ENCODE measurements at places on chromosomes 5 and 9.
A peak's percentile ranks its signal among the peaks of the same experiment; 100 is the strongest.

DNA sequence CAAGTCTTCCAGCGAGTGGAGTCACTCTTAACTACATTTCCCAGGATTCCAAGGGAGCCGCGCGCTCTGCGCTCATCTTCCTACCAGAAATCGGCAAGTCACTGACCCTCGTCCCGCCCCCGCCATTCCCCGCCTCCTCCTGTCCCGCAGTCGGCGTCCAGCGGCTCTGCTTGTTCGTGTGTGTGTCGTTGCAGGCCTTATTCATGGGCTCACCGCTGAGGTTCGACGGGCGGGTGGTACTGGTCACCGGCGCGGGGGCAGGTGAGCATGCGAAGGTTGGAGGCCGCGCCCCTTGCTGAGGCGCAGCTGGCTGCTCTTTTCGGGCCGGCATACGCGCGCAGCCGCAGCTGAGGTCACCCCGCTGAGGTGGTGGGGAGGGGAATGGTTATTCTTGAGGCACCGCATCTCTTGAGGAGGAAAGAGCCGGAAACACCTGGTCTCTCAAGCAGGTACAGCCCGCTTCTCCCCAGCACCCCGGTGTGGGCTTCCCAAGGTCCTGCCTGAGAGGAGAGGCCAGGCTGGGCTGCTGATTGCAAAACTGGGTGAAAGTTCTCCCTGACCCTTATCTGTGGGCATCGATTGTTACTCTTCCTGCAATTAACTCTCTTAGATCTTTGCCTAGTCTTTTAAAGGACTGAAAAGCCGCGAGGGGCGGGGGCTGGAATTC lies at the start of gene HSD17B4:
TSS of gene HSD17B4 (plus strand) at position 125 of the 667 bp plus-strand sequence. CDS start at position 204, 79 bp downstream.
- peak; percentile 74 for DNase-seq

- no peak for DNase-seq
Measured at GRCh38 chr5:54692631-54693030, 175.1 kb downstream of the SNX18 start.

- no peak for DNase-seq
Measured at GRCh38 chr5:91706785-91707520, 323.8 kb upstream of the ARRDC3 start.

DNA sequence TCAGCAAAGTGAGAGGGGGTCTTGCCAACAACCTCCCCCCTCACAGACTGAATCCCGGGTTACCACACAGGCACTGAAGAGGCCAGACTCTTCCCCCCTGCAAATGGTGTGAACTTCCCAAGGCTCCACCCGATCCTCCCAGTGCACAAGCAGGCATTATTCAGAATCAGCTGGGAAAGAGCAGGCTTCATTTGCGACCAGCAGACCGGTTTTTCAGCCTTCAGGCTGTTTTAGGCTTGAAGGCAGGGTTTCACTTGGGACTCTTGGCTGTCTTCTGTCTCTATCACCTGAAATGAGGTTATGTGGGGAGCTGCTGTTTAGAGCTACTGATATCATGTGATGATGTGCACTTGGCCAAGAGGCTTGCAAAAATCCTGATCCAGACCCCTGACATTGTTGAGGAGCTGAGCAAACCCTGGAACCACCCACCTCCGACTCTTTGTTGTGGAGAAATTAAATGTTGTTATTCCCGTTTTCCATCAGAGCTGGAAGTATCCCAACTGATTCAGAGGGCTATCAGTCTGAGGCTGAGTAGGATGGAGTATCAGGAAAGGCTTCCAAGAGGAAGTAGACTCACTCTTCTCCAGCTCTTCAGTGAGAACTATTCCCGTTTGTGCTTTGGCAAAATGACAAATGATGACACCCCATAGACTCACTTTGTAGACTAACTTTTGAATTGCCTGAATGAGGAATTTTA lies 63.3 kb upstream of the ZFR start:
- no peak for DNase-seq

DNA sequence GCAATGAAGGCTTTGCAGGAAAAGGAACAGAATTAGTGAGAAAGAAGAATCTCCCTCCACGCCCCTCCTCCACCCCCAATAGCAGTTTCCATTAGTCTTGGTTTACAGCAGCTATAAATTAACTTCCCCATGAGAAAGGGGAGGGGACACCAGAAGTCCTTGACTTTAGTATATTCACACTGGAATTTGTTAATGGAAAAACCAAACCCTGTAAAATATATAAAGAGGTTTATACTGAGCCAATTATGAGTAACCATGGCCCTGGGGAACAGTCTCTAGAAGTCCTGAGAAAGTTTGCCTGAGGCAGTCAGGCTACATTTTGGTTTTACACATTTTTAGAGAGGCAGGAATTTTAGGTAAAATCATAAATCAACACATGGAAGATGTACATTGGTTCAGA lies 88.5 kb downstream of the ALDH1A1 start:
- no peak for DNase-seq

- no peak for DNase-seq
Measured at GRCh38 chr9:108838017-108838416, 17.8 kb downstream of the ACTL7B start.

DNA sequence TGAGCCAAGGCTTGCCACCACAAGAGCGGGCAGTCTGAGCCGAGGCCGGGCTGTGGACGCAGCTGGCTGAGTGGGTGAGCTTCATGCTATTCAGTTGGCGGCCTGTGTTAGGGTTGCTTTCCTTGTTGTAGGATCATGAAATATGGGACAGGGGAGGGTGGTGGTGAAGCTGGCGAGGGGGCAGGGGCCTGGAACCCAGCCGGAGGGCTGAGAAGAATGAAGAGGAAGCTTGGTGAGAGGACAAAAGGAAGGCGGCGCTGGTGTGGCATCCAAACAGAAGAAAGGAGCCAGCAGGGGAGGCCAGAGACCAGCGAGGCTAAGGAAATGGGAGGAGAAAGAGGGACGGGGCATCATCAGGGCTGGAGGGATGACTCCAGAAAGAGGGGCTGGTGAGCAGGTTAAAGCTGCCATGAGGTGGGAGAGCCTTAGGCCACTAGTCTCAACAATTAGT lies 18.3 kb downstream of the RALGPS1 start:
- DNase-seq, result no peak

GRCh38 chr9:105842023-105842644 lies 147.8 kb downstream of the TMEM38B start:
- no peak for DNase-seq

- DNase-seq, result no peak
Measured at GRCh38 chr9:126435105-126435504, 108.5 kb downstream of the MVB12B start.

GRCh38 chr9:137067860-137068538 lies 2.4 kb downstream of the SAPCD2 start:
- peak; percentile 78 for DNase-seq

DNA sequence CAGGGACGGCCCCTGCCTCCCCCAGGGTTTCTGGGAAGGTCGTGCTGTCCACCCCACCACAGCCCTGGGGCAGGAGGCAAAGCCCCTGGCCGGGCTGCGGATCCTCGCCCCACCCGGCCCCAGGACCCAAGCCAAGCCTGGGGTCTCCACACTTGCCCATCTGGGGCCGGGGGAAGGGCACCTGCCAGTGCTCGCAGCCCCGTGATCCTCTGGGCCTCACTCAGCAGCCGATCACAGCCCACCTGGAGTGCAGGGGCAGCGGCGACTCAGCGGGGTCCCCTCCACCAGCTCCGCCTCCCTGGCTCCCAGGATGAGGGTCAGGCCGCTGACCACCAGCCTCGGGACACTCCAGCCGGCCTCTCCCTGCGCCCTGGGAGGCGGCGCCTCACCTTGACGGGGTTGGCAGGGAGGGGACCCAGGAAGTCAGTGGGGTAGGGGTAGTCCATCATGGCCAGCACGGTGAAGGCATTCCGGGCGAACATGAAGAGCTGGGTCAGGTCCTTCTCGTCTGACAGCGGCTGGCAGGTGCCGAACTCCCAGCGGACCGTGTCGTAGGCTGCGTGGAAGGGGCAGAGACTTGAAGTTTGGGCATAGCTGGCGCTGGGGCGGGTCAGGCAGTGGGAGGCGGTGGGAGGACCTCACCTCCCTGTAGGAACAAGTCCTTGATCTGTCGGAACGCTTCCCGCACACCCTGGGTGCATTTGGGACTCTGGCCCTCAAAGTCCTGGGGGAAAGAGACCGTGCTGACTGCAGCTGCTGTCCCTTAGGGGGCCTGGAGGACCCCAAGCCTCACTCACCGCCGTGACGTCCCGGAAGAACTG lies 1.8 kb downstream of the DPP7 start:
- no peak for DNase-seq

- no peak for DNase-seq
Measured at GRCh38 chr9:5643005-5643624, 14.2 kb downstream of the RIC1 start.

GRCh38 chr5:73454379-73455036 lies 5.9 kb upstream of the FOXD1 start:
- no peak for DNase-seq

DNA sequence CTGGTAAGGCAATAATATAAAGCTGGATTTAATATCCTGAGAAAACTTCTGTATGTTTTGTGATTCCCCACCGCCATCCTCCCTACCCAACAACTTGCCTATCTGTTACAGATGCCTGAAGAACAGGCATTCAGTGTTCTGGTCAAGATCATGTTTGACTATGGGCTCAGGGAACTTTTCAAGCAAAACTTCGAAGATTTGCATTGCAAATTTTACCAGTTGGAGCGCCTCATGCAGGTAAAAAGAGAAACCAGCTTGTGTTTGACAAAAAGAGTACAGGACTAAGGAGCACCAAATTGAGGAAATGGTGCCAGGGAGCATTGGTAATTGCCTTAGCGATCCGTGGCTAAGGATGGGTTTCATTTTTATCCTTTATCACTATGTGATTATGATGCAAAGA lies 40.0 kb downstream of the GPR21 start:
- DNase-seq, result no peak

- peak; percentile 1 for DNase-seq
Measured at GRCh38 chr9:117555964-117556629, 141.2 kb upstream of the ASTN2 start.

DNA sequence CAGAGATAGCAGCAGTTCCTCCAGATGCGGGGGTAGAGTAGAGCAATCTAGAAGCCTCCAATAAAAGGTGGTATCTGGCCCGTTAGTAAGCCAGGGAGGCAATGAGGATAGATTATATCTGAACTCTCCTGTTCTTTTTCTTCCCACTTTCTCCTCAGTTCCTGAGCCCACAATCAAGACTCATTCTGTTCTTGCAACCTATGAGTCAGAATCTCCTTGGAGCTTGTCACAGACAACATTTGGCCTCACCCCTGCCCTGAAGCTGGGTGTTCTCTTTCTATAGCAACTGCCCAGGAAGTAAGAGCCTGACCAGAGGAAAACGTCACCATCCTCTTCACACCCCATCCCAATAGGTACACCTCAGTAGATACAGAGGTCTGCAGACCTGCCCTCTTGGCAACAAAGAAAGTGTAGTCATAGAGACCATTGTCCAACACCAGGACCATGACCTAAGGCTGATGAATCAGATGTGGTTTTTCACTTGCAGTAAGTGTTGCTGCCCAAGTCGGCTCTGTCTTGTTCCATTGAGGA lies 76.3 kb upstream of the PCA3 start:
- no peak for DNase-seq

DNA sequence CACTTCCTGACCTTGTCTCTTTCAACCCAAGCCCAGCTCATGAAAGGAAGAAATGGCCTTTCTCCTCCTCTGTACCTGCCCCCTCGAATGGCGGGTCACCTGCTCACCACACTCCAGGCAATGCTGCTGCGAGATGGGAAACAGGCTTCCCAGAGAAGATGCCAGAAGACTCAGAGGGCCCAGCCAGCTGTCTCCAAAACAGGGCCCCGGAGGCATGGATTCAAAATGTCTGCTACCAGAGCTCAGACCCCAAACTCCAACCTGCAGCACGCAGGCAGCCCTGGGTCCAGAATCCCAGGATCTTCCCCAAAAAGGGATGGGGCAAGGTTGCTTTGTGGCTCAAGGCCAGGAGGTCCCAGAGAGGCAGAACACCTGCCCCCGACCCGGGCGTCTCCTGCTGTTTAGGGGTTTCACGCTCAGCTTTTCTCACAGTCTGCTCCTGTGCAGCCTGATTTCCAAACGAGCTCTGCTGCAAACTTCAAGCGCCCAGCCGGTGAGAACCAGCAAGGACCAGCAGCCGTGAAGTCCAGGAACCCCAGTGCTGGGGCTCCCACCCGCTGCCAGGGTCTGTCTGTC lies 42.5 kb downstream of the VAV2 start:
- DNase-seq, result no peak

DNA sequence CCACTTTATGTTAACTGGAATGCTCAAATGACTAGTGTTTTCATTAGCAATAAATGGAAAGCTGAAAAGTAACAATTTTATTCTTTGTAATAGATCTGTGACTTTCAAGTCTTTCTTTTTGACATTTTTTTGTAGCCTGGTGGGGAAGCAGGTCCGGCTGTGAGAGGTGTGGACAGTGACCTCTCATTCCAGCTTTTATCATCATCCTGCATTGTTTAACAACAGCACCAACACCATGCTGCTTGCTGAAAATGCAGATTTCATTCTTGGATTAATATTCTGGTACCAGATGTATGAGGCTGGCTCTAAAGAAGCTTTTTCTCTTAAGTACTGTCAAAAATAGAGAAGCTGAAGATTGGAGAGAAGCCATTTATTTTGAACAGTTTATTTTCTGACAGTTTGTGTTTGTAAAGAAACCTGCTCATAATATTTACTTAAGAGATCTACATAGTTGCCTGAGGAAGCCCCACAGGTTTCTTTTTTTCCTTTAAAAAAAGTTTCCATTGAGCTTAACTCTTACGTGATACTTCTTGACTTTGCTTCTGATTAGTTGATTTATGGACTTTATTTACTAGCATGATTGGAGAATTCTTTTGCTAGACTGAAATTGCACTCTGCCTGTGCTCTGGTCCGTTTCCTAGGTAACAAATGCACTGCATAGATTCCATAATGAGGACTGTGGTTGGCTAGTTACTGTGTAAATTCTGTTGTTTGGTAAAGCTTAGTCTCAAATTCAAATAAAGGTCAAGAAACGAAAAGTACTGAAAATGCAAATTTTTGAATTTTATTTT lies 3.4 kb downstream of the KIAA1958 start:
- no peak for DNase-seq

DNA sequence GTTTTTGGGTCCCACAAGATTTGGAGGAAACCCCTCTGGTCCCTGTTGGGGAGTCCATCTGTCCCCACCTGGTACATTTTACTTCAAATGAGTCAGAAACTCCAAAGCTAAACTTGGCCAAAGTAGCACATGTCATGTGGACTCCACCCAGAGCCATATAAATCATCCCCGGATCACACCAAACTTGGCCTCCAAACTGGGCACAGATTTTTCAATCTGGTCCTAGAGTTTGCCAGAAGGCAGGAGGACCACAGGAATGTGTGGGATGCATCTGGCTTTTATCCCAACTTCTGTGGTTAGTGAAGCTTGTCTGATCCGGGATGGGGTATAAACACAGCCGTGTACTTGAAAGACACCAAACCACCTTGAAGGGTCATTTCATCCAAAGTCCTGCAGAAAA lies 66.3 kb downstream of the MAT2B start:
- no peak for DNase-seq
